T1000 (cell line): ENCODE measurements at places on chromosomes 2 and 18.

DNA sequence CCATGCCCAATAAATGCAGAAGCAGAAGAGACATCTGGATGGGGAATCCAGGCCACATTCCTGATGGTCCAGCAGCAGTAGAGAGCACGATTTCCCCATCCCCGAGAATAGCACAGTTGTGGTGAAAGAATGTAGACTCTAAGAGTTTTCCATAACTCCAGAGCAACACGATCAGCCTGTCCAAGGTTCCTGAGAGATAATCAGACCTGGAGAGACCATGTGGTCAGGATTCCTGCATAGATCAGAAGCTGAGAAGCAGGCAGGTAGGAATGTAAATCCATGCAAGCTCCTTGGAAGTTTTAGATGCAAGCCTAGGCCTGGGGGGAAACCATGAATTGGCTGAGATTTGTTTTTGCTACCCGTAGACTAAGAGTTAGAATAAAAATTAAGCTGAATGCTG, 34.2 kb upstream of the PTPRM start:
- DNase-seq, result no peak

- no peak for DNase-seq
Measured at GRCh38 chr2:24576146-24576545, 85.1 kb downstream of the NCOA1 start.

- no peak for DNase-seq
Measured at GRCh38 chr2:96163768-96164429, 18.7 kb upstream of the DUSP2 start.

DNA sequence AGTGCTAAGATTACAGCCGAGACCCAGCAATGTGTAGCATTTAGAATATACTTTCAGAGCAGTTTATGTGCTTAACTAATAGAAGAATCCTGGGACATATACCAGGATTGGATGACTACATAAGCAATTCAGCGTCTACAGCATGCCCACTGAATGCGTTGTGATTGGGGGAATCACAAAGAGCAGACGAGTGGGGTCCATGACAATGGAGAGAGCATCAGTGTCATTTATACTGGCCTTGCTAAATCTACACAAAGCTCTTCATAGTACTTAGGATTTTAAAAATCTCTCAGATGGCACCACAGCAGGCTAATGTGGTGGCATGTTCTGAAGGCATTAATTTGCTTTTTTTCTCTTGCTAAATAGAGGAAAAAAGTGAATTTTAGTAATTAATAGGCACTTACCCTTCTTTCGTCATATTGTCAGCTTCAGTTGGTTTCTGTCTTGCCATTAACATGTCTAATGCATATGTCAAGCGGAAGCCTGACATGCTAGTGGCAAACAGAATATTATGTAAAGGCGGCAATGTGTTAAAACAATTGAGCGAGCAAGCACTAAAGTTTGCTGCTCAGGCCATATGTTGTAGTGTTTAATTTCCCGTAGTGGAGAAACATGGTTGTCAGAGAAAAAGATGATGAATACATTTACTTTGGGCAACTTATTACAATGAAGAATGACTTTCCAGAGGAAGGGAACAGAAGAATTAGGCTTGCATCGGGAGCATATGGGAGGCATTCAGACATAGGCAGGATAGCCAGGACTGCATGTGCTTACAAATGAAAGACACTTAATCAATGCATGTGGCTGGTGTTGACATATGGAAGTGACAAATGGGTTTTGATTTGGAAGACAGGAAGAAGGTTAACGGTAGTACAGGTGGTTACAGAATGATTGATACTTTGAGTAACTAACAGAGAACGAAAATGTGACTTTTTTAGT, 145.2 kb downstream of the ICOS start:
- DNase-seq, result no peak

GRCh38 chr2:40244675-40245074, 207.2 kb downstream of the SLC8A1 start:
- no peak for DNase-seq

GRCh38 chr2:143402451-143402850, 273.2 kb downstream of the ARHGAP15 start:
- DNase-seq, result no peak

DNA sequence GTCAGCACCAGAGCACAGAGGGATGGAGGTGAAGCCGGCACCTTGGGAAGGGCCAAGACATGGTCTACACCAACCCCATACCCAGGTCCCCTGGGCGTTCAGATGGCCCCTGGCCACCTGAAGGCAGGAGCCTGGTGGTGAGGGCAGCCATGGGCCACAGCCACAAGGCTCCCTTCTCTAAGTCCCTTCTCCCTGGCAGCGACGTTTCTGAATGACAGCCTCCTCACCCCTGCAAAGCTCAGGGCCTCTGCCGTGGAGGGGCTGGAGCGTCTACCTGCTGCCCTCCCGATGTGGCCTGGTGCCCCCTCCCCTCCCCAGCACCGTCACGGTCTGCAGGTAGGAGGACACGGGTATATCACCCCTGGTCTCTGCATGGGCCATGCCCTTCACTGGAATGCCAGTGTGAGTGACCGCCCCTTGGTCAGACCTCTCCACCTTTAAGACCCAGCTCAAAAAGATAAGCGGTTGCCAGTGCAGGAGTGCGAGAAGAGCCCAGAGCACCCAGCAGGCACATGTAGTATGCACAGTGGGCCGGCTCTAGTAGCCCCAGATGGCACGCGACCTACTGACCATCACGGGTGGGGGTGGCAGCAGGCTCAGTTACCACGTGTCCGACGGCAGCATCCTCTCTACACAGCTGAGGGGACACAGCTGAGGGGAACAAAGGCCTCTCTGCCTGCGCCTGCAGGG, 46.6 kb downstream of the HS6ST1 start:
- no peak for DNase-seq

- no peak for DNase-seq
Measured at GRCh38 chr2:127416506-127417001, 1.7 kb upstream of the PROC start.

GRCh38 chr2:136235546-136235945, 117.6 kb upstream of the CXCR4 start:
- no peak for DNase-seq

GRCh38 chr2:230254152-230254881, 28.8 kb downstream of the SP140 start:
- DNase-seq, result no peak

- no peak for DNase-seq
Measured at GRCh38 chr2:219569041-219569440, 2.3 kb downstream of the OBSL1 start.

DNA sequence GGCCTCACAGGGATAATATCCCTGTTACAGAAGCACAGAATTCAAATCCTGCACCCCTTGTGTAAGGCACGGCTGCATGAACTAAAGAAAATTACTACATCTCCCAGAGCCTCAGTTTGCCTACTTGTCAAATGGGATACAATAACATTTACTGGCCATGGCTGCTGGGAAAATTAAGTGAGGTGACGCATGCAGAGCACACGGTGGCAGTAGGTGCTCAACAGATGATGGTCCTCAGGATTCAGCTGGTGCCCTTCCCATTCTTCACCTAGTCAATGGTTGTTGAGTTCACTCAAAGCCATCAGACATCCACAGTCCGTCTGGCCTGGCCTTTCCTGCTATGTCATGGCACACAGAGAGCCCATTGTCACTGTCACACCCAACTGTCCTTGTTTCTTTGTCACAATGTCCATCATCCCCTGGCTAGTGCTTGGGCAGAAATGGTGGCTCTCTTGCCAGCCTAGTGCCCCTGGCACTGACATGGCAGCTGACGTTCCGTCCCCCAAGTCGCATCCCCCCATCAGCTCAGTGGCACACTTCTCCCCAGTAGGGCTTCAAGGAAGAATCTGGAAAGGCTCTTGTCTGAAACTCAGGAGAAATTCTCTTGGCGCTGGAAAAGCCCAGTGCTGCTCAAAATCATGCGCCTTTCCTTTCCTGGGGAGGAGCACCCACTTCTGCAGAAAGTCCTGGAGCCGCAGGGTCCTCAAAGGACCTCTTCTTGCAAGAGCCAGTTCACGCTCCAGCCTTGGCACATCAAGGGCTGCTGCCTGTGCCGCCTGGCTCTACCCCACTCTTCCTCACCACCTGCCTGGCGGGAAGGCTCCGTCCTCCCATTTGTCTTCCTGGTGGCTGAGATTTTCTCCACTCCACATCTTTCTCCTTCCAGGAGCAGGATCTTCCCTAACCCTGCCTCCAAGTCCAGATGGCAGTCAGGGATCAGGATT, 55.9 kb upstream of the SLC66A3 start:
- no peak for DNase-seq

DNA sequence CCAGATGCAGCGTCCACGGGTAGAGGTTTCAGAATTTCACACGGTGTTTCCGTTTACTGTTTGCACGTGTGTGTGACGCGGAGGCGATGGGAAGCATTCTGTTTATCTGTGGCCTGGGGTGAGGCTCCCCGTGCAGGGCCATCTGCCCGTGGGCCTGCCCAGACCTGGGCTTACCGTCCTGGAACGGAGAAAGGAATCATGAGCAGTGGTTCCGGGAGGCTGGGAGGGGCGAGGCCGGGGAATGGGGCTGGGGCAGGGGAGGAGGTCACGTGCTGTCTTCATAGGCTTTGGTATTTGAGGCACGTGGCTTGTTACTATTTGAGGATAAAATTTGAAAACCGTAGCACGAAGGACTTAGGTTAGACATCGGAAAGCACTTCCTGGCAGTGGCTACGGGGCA, 77.9 kb downstream of the RTP5 start:
- DNase-seq, result no peak

DNA sequence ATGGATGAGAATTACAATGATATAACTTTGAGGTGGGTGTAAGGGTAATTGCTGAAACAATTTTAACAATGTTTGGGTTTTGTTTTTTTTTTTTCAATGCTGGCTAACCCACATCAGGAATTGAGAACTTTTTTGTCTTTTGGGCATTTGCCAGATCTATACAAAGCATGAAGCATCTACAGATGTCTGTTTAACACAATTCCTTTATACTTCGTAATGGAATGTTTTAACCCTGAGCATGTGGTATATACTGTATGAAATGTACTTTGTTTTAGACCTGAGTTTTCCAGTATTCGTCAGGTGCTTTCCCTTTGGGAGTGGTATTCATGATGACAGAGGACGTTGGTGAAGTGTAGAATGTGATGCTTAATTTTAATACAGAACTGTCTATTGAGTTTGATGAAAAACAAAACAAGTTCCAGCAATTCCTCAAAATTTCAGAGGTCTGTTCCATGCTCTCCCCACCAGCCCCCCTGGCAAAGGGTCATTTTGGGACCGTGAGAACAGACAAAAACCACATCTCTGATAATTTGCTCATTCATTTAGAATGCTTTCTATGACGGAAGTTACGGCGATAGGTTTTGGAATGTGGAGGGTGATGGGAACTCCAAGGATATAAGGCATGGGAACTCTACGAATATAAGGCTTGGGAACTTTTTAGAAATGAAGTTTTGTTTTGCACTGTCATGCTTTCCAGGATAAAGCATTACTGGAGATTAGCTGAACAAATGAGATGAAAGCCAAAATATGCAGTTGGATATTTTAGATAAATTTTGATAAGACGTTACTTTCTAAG, 14.1 kb downstream of the LIMS1 start:
- DNase-seq, result no peak
